ENCODE measurements at places on chromosomes 4 and X.

- DNase-seq = no peak
Observed at GRCh38 chr4:185958094-185958747, 110.7 kb upstream of the TLR3 start.

GRCh38 chrX:118174516-118175098, 58.0 kb upstream of the KLHL13 start:
- no peak for DNase-seq

- DNase-seq = no peak
Observed at GRCh38 chr4:42715807-42716482, 59.0 kb upstream of the ATP8A1 start.

GRCh38 chr4:81040012-81040659, 9.6 kb downstream of the BMP3 start:
- DNase-seq = no peak

DNA sequence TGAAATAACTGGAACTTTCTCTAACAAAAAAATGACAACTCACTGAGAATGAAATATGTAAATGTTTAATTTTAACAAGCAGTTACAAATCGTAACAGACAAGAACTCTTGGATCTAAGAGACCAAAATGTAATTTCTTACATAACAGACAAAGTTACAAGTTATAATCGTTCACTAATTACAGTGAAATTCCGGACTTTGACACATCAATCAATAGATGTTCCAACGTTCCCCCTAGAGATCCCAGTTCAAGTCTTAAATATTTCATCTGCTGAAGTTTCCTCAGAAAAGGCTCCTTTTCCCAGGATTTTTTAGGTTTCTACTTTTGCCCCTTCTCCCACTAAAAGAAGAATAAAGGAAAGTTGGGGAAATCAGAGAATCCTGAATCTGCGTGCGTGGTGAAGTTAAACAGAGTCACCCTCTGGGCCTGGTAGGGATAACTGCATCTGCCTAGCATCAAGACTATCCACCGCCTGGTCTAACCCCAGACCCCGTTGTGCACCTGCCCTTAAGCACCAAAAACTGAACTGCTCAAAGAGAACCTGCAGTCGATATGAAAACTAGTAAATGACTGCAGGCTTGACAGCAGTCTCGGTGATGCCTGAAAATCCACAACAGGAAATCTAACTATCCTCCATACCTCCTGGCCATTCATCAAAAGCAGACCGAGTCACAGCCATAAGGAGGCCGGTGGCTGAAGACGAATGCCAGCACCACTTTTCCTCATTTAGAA, 2.3 kb downstream of the IRF2 start:
- DNase-seq = no peak

DNA sequence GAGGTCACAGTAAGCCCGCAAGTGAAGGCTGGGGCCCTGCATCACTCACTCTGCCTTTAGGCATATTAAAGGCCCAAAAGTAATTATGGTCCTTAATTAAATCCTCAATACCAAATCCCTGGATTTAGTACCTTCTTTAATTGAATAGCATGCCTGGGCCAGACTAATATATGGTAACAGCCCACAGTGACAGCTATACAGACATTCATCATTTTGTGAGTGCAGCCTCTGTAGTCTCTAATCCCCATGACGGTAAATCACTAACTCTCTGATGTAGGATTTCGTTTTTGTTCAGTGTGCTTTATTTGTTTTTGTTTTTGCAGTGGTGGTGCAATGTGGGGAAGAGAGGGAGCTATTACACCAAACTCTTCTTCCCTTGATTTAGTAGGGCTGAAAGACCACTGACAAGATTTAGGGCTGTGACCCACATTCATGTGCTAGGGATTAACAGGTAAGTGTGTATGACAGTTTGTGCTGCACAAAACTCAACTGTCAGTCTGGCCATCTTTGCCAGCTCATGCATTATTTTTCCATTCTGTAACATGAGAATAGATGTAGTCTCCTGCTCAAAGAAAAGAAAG, 60.6 kb upstream of the SLC39A8 start:
- DNase-seq = no peak

GRCh38 chr4:100317032-100317864, 127.0 kb upstream of the DDIT4L start:
- no peak for DNase-seq

GRCh38 chr4:65943076-65943475, 272.8 kb upstream of the EPHA5 start:
- DNase-seq = no peak

DNA sequence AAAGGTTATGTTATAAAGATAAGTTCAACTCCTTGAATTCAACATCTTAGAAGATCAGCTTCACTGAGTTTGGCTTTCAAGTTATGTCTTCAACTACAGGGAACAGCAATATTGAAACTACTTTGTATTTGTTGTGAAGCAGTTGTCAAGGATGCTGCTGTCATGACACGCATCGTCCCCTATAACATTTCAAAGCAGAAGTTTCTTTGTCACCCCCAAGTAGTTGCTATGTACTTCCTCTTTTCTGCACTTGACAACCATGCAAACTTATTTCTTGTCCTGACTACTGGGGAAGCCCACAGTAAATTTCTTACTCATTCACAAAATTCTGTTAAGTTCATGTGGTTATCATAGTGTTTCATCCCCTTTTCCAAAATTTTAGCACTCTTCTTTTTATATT, 14.3 kb downstream of the ANTXR2 start:
- DNase-seq = no peak

DNA sequence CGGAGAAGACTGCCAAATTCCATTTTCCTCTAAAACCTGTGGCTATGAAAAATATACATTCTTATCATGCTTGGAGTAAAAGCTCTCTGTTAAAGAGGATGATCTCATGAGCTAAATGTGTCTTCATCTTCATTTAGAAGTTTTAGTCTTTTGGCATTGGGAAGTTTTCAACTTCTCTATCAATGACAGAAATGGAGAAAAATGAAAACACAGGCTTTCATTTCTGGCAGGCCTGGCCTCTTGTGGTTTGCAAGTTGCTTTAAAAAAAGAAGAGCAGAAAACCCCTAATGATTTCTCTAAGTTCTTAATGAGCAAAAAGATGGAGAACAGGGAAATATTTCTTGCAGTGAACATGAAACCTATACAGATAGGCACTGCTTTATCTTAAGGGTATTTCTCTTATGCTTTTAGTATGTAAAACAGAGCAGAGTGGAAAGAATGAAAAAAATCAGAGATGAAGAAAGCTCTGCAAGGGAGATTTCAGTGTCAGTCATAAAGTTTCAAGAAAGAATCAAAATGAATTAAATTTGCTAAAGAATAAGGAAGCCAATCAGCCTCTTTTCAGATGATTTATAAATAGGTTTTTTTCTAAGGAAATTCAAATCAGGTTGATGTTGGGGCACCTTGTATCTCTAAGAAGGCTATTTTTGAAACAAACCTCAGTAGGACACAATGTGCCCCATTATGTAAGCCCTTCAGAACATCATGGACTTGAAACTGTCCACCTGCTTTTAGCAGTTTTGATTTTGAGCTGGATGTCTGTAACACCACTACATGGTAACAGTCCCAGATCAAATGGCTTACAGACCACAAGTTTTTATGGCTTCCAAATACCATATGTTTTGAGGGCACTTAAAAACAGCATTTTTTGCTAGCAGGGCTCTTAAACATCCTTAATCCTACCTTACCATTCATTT, 225.0 kb downstream of the GRIA3 start:
- no peak for DNase-seq

DNA sequence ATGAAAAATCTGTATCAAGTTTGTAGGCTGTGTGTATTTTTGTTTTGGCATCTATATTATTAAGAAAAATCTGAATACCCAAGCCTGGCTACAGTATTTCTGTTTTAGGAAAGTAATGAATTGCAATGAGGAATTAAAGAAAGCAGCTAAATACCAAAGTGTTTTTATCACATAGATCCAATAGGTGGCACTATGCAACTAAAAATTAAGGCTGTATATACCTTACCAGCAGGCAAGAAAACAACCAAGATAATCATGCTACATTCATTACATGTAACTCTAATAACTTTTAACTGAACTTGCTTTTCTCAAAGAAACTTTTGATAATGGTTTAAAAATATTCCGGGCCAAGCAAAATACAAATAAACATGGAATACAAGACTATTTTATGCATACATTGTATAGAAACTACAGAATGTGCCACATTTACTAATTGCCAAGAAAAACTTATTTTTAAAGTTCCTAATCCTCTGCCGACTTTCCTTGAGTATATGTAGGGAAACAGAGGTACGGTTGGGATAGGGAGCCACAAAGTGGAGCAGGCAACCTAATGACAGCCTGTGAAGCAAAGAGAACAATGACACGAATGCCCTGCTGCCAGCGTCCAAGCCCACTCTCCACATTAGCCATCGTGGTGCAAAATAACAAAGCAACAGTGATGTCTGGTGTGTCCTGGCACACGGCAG, 63.7 kb downstream of the SEC24D start:
- no peak for DNase-seq

GRCh38 chr4:7029212-7029611, 14.0 kb upstream of the TADA2B start:
- no peak for DNase-seq

DNA sequence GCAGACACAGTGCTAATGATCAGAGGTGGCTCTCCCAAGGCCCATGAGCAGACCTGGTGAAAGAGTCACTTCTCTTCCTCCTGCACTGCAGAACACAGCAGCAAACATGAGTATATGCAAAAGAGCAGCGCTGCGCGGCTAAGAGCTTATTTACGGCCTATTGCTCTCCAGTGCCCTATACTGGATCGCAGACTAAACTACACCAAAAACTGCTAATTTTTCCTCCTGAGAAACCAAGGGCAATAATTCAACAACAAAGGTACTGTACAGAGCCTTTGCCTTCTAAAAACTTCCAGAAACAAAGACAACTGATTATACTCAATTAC, 702.5 kb downstream of the ARAP2 start:
- DNase-seq = no peak

- DNase-seq = no peak
Observed at GRCh38 chrX:107530141-107530540, 80.7 kb downstream of the FRMPD3 start.

DNA sequence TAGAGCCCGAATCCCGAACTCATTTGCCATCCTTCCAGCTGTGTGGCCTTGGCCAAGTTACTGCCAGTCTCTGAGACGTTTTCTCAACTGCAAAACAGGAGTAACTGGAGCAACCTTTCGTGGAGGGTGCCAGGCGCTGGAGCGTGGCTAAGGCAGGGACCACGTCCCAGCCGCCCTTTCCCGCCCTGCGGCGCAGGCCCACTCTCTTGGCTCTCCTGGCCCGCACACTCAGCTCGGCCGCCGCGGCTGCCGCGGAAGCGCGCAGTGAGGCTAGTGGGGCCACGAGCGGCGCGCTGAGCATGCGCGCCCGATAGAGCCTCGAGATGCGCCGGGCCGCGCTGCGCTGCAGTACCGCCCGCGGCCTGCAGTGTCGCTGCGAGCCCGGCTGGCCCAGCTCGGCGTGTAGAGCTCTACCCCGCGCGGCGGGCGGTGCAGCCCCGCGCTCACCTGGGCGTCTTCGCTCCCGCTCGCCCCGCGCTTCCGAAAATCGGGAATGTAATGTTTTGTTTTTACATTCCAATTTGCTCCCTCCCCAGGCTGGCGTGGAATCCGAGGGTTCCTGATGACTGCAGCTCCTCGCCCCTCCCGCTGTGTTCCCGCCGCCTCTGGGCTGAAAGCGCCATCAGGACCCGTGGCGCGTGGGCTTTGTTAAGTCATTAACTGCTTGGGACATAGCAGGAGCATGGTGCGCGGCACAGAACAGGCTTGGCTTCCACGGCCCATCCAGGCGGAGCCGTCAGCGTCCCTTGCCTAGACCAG, 4.0 kb upstream of the ZNF518B start:
- no peak for DNase-seq

GRCh38 chrX:132263127-132263526, 43.9 kb upstream of the RAP2C start:
- no peak for DNase-seq

GRCh38 chr4:131098976-131099375, 2003.0 kb downstream of the C4orf33 start:
- DNase-seq = no peak

DNA sequence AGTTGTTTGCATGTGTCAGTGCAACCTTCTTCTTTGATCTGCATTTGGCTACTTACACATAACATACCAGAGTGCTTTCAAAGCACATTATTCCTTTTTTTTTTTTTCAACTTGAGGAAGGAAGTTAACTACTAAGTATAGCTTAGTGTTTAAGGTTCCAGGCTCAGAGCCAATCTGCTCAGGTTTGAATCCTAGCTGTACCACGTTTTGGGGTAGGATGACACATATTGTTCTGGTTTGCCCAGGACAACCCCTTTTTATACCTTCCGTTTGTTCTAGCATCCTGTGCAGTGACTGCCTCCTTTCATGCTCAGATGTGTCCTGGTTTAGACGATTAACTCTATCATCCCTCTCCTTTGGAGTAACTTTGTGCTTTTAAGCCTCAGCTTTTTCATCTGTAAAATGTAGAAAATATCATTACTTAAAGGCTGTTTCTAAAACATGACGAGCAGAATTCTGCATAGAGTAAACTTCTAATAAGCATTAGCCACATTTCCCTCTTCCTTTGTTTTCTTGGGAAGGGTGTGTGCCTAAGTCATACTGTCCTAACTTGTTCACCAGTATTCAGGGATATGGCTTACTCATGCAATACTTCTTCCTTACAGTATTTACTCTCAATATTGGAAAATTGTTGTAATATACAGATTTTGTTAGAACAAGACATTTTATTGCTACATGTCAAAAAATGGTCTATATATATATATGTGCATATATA, 281.3 kb downstream of the C4orf33 start:
- no peak for DNase-seq

- no peak for DNase-seq
Observed at GRCh38 chr4:77047037-77047436, 28.8 kb downstream of the CCNI start.

GRCh38 chrX:71640002-71640401, 21.7 kb upstream of the CXCR3 start:
- DNase-seq = no peak

GRCh38 chrX:111039606-111040005, 56.4 kb upstream of the PAK3 start:
- no peak for DNase-seq

GRCh38 chr4:79852305-79852730, 220.7 kb downstream of the ANTXR2 start:
- no peak for DNase-seq

- no peak for DNase-seq
Observed at GRCh38 chr4:121551271-121551670, 145.5 kb downstream of the ANXA5 start.

DNA sequence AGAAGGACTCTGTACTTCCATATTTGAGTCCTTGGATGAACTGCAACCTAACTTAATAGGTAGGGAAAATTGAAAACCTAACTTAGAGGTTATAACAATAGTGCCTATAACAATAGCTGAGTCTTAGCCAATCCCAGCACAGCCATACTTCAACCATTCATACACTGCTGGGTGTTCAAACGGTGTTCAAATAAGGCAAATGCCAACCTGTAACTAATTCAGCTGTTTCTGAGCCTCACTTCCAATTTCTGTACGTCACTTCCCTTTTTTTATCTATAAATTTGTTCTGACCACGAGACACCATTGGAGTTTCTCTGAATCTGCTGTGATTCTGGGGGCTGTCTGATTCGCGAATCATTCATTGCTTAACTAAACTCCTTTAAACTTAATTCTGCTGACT, 9.6 kb upstream of the GRSF1 start:
- no peak for DNase-seq

All from sigmoid colon (tissue), 7 donors.